ENCODE measurements at places on chromosomes 6 and 20.

DNA sequence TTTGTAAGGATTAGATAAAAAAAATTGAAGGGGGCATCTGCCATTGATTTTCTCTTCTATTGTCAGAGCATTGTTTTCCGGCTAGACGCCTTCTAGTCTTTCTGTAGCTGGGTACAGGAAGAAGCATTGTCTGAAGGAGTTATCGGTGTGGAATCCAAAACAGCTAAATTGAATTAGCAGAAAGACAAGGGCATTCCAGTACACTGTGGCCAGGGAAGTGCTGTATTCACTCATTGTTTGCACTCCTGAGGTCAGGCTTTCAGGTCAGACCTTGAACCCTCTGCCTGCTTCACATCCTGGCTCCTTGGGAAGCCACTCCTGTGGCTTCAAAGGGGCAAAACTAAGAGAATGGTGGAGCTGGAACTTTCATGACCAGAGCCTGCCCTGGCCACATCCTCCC lies 81.1 kb upstream of the SNAP25 start:
- DNase-seq = no peak

- DNase-seq = no peak
Observed at GRCh38 chr6:6609450-6609849, 20.9 kb downstream of the LY86 start.

DNA sequence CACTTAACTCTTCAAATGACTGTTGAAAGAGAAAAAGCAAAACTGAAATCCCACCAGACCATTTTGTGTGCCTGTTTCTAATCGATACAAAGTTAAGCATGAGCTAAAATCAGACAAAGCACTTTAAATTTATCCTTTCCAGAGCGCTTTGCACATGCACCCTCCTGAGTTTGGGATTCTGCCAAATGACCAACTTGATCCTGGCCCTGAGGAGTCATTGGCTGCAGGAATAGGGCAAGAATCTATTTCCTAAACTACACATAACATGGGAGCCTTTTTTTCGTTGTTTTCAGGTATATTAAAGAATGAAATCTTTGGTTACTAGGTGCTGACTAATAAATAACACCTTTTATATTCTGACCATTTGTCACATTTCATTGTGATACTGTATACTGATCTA lies 23.8 kb upstream of the MTHFD1L start:
- DNase-seq = no peak

GRCh38 chr6:48099713-48100587 lies 11.0 kb downstream of the PTCHD4 start:
- no peak for DNase-seq

DNA sequence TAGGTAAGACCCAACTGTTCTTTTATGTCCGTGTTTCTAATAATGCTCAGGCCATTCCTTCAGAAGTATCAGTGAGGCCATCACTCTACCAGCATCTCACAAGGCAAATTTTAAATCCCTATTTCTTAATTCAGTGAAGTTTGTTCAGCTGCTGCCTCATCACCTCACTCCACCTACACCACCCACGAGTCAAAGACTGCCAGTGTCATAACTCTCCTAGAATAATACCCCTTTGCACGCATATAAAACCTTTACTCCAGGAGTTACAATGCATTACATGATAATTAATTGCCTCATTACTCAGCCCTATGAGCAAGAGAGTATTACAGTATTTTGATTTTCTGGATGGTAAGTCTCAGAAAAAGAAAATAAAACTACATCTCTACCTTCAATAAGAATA lies 793.6 kb downstream of the TFAP2A start:
- no peak for DNase-seq

DNA sequence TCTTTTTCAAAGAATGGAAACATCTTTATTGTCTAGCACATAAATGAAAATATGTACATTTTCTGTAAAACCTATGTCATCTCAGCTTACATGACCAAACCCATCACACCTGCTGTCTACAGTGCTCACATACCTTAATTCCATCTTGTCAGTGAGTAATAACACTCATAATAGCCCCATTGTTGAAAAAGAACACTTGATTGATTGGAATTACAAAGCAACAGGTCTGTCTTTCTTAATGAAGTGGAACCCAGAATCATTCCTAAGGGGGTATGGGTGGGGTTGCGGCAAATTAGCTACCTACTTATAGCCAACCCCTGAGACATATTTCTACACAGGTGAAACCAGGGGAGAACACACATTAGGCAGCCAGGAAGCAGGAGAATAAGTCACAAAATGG lies 20.2 kb downstream of the ADGRF4 start:
- no peak for DNase-seq

DNA sequence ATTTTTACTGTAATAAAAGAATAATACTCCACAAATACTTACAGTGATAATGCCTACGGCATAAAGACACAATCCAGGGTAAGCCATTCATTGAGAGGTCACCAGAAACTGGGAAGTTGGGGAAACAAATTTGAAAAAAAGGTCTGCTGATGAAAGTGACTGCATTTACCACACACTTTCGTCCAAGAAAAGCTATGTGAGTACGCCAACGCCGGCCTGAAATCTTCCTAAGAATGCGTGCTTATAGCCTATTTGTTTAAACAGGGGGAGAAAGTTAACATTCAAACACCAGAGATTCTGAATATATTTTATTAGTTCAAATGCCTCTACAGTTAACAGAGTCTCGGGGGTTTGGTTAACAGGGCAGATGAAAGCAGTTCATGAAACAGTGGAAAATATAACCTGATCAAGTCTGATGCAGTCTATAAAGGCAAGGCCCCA lies 657 bp upstream of the LTV1 start:
- no peak for DNase-seq

DNA sequence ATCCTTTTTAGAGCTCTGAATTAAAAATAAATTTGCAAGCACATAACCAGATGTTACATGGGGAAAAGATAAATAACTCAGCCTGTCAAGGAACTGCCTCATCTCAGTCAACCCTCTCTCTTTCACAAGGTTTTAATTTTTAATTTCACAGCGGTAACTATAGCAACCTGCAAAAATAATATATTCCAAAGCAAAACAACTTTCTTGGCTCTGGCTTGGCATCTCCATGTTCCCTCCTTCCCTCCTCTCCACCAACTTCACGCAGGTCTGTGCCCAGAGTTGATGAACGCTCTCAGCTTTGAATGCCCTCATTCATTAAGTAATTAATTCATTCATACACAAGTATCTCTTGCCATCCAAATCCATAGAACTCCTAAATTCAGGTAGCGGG lies 32.5 kb upstream of the SIRPA start:
- no peak for DNase-seq

GRCh38 chr6:81761197-81761596 lies 8.7 kb upstream of the TENT5A start:
- no peak for DNase-seq

DNA sequence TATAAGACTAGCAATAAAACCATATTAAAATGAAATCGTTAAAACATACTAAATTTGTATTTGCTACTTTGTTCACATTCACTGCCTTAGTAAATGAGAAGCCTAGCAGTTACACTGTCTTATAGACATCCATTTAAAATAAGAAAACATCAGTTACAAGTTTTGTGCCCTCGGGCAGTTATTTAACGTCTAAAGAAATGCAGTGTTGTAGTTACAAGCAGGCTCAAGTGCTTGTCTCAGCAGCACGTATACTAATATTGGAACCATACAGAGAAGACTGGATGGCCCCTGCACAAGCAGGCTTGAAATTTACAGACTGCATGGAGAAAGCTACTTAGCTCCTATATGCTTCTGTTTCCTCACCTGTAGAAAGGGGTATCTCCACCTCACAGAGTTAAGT lies 93.1 kb downstream of the HACE1 start:
- no peak for DNase-seq

- no peak for DNase-seq
Observed at GRCh38 chr6:100726666-100727065, 154.5 kb downstream of the ASCC3 start.

GRCh38 chr6:135225911-135226310 lies 44.8 kb downstream of the MYB start:
- DNase-seq = no peak

GRCh38 chr6:36334832-36335459 lies 1.7 kb downstream of the BNIP5 start:
- no peak for DNase-seq

GRCh38 chr6:19301980-19302379 lies 535.2 kb upstream of the ID4 start:
- DNase-seq = no peak

DNA sequence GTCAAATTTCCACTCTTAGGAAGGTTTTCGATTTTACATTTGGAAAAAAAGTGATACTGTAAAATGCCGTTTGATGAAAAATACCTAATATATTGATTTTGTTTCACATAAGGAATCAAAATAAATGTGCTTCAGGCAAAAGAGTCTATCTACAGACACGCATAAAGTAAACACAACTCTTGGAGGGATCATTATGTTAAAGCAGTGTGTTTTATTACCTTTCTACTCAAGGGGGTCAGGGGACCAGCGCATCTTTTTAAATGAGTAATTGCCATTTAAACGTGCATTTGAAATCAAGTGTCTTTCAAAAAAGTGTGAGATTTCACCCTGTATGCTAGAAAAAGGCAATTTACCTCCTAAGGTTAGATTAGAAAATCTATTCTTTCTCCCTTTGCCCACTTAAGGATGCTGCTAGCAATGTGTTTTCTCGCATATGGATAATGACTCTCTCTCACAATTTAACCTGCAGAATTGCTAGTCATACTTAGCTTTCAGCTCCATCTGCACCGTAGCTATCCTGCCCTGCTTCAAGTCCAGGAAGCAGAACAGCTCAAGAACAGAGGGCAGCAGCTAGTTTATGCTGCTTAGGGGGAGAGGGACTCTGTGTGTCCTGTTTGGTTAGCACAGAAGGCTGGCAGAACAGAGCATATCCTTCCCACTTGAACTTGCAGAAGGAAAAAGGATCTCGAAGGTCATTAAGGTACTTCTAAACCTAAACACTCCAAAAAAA lies 35.0 kb downstream of the NKAIN2 start:
- DNase-seq = no peak

GRCh38 chr20:64086801-64087200 lies 2.6 kb upstream of the LKAAEAR1 start:
- DNase-seq = no peak

DNA sequence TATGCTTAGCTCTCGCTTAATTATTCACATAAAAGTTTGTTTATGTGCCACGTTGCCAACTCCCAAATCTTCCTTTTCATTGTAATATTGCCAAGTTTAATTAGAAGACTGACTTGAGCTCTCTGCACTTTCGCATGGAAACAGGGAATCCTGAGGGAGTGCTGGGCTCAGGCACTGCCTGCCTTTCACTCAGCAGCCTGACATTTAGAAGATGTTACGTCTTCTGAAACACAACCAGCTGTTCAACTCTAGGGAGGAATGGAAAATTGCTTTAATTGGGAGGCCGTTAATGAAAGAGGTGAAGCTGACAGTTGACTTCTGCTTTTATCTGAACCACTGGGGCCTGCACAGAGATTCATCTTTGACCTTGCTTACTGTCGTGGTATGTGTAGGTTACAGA lies 77.4 kb upstream of the MTHFD1L start:
- no peak for DNase-seq

GRCh38 chr6:154508573-154509375 lies 1.7 kb downstream of the CNKSR3 start:
- DNase-seq = no peak
